ENCODE measurements at places on chromosomes 5 and 9. TPM values are rescaled to one million over a fixed set of nuclear protein-coding genes. Genes with fewer than 3 reads are reported as not detected.

Gene WNK2
- 9.0 TPM for polyA plus RNA-seq

Gene FBLL1
- polyA plus RNA-seq, result 0.46 TPM

Gene FGD3
- 8.8 TPM for polyA plus RNA-seq

Gene IL9
- polyA plus RNA-seq, result not detected

DNA sequence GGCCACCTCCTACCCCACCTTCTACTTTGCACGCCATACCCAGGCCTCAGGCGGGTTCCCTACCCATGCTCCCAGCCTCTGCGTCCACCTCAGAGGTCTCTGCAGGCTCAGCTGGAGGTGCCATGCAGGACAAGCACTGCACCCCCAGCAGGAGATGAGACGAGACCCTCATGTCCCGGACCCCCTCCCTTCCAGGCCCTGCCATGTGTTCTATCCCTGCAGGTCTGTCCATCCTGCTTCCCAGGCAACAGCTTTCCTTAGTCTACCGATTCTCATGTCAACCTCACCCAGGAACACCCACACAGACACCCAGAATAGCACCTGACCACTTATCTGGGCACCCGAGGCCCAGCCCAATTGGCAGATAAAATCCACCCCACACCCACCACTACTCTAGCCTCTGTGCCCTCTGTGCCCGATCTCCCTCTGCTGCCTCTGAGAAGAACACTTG lies 52.1 kb downstream of the SEMA4D start:
- DNase-seq, result no peak

DNA sequence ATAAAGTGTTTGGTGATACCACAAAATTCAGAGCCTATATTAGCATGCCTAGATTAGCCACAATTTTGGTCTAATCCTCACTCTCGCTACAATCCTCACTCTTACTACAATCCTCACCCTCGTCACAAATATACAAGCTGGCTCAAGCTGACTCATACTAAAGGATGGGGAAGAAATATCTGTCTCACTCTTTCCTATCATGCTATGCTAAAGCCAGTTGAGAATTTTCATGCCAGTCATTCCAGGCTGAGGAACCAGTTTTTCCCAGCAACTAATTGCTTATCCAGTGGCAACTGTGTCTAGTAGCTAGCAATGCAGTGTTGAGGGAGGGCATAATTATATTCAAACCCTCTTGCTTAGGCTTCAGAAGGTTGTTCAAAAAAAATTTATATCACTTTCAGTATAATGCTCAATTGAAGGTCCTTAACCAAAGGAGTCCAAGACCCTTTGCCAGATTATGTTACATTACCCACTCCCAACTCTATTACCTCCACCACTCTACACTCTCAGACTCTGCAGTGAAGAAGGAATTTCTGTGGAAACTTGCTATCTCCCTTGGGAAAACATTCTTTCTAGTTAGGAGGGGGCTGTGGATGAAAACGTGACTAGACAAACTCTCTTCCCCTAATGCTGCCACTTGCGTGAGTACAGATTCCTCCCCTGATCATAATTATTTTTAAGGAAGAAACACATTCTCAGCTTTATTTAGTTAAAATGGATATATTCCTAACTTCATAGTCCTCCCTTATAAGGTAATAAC lies 810.3 kb upstream of the ACO1 start:
- no peak for DNase-seq

- DNase-seq, result no peak
Observed at GRCh38 chr5:93583439-93583767, 381 bp downstream of the NR2F1 start.

GRCh38 chr5:579211-579610 lies 32.9 kb upstream of the CEP72 start:
- DNase-seq, result no peak

GRCh38 chr5:177140312-177140711 lies 6.7 kb downstream of the NSD1 start:
- no peak for DNase-seq

Measured in left lung (tissue), 14 donors.